ENCODE measurements at places on chromosomes 11 and 22.
A peak's percentile ranks its signal among the peaks of the same experiment; 100 is the strongest.

GRCh38 chr11:67632175-67632981 is 2.6 kb upstream of the NUDT8 start:
- DNase-seq: no peak

DNA sequence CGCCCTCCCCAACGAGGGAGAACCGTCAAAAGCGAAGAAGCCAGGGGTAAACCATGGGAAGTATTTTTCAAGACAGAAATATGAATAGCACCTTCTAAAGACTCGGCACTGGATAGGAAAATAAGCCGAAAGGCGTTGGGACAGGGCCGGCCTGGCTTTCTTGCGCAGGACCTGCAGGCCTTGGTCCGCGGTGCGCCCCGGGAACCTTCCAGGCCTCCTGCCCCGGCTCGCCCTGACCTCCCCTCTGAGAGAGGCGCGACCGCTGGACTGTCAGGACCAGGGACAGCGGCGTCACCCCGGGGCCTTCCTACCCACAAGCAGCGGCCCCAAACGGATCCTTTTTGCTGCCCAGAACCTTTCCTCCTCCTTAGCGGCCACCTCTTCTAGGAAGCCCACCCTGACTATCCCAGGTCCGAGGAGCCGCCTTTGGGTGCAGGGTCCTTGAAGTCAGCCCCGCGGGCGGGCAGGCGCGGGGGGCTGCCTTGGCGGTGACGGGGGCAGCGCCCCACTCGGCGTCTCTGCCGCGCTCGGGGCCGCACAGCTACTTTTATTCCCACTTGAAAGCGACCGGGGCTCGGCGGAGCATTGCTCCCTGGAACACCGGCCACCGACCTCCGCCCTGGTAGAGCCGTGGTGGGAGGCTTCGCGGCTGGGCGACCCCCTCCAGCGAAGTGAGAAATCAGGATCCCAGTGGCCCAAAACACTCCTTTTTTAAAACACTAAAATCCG is 650 bp upstream of the MAPK11 start:
- DNase-seq: no peak

DNA sequence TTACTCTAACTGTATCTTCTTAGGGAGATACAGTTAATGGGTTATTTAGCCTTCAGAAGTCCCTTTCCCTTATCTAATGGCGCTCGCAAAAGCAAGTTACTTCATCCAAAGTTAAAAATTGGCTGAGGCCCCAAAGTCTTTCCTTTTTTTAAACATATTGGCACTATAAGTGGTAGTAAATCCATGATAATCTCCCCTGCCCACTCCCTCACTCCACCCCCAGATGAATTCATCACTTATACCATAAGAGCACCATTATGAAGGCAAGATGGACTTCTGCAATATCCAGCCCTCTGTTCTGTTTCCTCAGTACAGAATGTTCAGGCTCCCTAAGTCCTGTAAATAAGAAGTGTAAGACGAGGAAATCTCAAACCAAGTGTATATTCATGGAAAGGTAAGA is 37.7 kb downstream of the CHKA start:
- DNase-seq: no peak

GRCh38 chr11:19912115-19912957 is 199.7 kb downstream of the NAV2 start:
- no peak for DNase-seq

GRCh38 chr11:60658409-60658808 is 41.0 kb upstream of the MS4A8 start:
- no peak for DNase-seq

GRCh38 chr11:126519764-126520734 is 164.6 kb downstream of the ST3GAL4 start:
- no peak for DNase-seq

GRCh38 chr11:23425381-23425780 is 565.1 kb upstream of the CCDC179 start:
- DNase-seq: no peak

DNA sequence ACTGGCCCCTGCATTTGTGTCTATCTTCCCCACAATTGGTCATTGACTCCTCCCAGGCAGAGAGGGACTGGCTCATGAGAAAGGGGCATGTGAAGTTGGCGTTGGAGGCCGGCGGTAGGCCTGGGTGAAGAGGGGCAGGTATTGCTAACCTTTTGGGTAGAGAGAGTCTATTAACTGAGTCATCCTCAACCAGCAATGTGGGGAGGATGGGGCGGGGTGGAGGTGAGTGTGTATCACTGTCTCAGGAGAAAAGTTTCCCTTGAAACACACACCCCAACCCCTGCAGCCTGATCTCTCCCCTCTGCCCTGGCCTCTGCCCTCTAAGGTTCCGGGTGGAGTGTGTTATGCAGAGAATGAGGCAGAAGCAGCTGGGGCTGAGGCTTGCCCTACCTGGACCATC is 60.1 kb upstream of the PHF21B start:
- no peak for DNase-seq

- DNase-seq: no peak
These were observed 94.9 kb downstream of the SCN3B start for GRCh38 chr11:123559523-123559955.

DNA sequence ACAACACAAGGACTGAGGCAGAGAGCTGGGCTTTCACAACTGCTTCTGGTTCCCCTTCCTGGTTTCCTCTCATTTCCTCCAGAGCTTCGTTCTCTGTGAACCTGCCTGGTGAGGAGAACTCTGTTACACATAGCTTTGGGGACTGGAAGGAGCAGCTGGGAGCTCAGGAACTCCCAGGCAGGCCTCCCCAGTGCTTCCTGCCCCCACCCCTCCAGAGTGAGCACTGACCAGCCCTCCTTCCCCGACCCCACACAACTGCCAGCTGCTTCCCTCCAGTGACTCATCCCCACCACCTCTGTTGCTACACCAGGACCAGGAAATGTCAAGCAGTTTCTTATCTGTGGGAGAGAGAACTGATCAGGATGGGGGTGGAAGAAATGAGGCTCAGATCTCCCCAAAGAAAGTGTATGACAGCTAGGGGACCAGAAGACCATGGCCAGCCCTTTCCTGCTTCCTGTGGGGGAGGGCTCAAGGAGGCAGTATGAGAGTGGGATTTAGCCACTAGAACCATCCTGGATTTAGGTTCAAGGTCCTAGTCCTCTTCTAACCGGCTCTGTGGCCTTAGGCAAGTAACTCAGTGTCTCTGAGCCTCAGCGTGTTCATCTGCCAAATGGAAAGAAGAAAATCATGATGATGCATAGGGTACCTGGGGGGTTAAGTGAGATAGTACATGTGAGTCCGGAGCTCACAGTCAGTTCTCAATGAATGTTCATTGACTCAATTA is 4.5 kb upstream of the TP53I11 start:
- DNase-seq: peak; percentile 93

- peak; percentile 0 for DNase-seq
These were observed 123.8 kb downstream of the RAB38 start for GRCh38 chr11:88051396-88051795.

- no peak for DNase-seq
These were observed 23.7 kb upstream of the RFPL3 start for GRCh38 chr22:32333769-32334659.

DNA sequence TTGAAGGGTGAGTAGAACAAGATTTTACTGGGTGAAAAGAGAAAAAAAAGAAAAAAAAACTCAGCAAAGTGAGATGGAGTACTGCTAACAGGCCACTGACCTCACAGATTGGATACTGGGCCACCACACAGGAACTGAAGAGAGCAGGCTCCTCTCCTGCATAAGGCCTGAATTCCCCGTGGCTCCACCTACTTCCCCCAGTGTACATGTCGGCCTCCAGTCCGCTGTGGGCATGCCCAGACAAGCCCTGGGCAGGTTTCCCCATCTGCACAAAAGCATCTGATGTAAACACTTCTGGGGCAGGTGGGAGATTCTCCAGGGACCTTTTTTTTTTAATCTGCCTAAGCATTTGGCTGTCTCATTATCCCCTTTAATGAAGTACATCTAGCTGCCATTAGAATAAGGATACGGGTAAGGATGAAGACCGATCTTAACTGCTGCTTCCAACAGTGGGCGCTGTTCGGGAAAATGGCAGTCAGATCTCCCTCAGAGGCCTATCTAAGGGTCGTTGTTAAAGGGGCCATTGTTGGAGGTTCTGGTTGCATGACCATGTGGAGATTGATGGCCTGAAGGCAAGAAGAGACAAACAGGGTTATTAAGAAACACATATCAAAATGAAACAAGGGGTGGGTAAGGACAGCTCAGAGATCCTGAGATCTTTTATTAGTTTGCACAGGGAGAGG is 48.5 kb downstream of the MS4A13 start:
- DNase-seq: no peak

DNA sequence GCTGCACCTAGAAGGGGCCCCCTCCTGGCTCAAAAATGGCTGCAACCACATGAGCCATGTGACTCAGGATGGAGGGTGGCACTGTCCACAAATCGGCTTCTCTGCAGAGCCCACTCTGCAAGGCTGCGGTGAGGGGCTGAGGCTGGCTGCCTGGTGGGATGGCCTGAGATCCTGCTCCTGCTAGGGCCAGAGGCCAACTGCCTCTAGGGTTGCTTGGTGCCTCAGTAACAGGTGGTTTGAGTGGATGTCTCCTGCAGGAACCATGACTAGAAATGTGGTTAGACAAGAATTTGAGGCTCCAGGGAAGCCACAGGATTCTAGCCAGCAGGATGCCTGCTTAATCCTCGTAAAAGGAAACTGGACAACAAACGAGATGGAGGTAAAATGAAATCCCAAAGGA is 17.1 kb downstream of the PATZ1 start:
- DNase-seq: peak; percentile 68

- DNase-seq: no peak
These were observed 37.6 kb downstream of the RIBC2 start for GRCh38 chr22:45450921-45451651.

DNA sequence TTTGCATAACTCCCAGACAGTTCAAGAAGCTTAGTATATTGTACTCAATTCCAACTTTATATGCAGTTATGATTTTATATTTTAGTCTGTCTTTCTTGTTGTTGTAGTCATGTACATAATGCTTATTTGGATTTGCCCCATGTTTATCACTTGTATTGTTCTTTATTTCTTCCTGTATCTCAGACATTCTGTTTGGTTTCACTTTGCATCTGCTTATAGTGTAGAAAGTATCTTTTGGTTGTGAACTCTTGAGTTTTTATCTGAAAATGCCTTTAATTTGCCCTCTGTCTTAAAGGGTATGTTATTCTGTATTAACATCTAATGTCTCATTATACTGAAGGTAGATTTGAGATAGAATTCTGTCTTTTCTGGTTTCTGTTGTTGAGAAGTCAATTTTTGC is 275.4 kb downstream of the DYNC2H1 start:
- no peak for DNase-seq

- DNase-seq: no peak
These were observed 3.3 kb upstream of the GRAMD1B start for GRCh38 chr11:123426789-123427188.

DNA sequence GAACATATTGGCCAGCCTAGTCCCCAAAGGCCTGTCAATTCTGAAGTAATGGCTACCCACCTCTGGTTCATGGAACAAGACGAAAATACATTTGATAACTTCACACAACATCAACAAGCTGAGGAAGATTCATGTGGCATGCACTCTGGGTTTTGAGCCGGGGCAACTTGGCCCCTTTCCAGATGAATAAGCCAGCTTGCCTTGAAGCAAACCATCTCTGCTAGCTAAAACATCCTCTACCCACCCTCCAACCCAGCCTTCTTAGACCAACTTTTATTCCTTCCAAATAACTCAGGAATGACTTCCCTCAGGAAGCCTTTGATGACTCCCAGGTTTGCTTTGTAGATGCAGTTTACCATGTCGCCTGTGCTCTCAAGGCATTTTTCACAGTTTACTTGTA is 94.4 kb downstream of the SLC1A2 start:
- no peak for DNase-seq
